Activated CD8-positive, alpha-beta memory T cell treated with anti-CD3 and anti-CD28 coated beads, Interleukin-2, amount 50 U/mL, for 4 hours (primary cell): ENCODE measurements at places on chromosomes 2 and 18.

DNA sequence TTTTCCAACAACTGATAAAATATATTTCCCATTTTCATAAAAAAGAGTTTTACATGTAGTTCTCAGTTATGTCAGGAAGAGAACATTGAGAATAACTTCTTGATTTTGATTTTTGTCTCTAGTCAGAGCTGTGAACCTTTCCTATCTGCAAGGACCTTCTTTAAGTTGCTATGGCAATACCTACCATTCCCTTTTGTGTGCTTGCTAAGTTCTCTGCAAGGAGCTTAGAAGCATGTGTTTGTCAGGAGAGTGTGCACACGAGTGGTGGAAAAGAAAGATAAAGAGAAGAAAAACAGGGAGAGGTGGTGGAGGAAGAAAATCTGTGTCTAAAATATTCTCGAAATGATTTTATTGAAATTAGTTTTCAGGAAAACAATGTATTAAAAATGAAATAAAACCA lies 140.3 kb upstream of the SLC8A1 start:
- no peak for DNase-seq

GRCh38 chr2:116716444-116716843 lies 1098.0 kb upstream of the DDX18 start:
- no peak for DNase-seq

DNA sequence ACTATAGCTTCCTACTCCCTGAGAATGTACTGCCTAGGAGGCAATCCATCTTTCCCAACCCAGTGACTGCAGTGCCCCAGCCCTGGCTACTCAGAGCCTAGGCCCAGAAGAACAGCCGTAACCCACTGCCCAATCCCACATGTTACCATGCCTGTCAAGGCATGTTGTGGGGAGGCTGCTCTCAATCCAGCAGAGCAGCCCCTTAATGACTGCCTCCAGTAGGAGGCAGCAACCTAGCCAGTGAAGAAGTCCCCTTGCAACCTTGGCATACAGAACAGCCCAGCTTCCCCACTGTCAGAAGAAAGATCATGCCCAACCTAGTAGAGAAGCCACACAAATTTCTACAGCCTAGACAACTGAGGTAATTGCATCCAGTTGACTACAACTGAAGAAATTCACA lies 44.2 kb upstream of the CDH7 start:
- DNase-seq, result no peak

DNA sequence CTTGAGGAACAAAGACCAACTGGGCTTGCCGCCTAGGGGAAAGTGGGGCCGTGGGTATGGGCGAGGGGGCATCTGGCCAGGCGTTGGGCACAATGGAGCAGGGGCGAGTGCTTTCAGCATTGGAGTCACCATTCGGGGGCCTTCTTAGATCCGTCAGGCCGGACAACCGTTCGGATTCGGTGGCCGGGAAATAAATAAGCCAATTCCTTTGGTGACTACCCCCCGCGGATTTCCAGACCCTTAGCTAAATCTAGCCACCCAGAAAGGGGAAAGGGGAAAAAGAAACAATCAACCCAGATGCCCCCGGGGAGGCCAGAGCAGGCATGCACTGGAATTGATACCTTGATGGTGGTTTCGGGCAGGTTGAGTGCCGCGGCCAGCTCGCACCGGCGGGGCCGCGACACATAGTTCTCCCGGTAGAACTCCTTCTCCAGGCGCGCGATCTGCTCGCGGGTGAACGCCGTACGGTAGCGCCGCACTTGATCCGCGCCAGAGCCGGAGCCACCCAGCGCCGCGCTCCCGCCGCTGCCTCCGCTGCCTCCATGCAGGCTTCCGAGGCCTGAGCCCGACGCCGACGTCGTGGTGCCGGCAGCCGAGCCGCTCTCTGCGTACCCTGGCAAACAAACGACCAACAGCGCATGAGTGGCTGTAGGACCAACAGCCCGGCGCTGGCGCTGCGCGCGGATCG lies 1.8 kb downstream of the EVX2 start:
- DNase-seq, result no peak

- peak; percentile 59 for DNase-seq
Measured at GRCh38 chr2:224038049-224038829, 847 bp downstream of the SERPINE2 start.

- DNase-seq, result no peak
Measured at GRCh38 chr2:225140723-225141122, 98.5 kb upstream of the DOCK10 start.

DNA sequence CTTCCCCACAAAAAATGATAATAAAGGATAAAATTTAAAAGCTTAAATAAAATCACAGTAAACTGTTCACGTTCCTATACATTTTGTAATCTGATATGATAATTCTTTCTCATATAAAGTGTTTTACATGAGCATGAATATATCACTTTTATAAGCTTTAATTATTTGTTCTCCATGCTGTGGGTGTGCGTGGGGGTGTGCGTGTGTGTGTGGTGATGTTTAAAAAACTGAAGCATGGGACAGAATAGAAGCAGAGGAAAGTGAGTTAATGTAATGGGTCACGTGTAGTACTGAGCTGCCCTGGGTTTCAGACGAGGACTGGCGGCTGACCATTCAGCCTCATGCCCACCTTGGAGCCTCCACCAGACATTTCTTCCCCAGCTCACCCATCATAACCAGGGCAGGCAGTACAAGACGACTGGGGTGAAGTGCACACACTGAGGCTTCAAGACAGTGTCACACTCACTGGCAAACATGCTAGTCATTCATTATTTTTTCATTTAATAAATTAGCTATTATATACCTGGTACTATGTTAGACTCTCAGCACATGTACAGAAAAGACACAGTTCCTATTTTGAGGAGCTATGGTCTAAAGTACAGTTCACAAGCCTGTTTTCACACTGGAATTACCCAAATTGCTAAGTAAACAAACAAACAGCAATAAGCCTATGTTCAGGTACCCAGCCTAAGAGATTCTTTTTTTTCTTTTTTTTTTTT lies 97.2 kb upstream of the LPIN2 start:
- no peak for DNase-seq

DNA sequence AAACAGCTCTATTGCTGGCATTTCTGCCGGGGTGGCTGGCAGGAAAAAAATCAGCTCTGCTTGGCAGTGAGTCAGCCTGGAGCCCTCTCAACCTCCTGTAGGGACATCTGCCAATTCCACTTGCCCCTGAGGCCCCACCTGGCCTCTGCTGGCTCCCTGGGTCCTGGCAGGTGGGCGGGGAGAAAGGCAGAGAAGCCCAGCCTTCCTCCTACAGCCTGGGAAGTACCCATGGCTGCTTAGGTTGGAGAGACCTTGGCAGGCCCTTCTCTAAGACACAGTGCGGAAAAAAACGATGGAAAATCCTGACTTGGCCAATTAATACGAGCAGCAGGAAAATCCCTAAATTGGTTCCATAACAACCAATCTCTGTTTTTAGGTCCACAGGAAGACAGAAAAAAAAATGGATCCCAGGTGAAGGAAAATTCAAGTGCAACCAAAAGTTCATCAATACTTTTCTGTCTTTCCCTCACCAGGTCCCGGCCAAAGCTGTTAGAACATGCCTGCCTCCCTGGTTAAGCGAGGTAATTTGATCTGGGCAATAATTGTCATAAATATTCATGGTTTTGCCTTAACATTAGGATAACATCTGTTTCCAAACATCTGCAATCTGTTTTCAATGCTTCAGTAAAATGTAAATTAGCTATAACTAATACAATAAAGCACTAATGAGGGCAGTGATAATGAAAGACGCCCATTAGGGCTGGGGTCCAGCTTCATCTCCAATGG lies 245.9 kb downstream of the TFCP2L1 start:
- DNase-seq, result no peak

DNA sequence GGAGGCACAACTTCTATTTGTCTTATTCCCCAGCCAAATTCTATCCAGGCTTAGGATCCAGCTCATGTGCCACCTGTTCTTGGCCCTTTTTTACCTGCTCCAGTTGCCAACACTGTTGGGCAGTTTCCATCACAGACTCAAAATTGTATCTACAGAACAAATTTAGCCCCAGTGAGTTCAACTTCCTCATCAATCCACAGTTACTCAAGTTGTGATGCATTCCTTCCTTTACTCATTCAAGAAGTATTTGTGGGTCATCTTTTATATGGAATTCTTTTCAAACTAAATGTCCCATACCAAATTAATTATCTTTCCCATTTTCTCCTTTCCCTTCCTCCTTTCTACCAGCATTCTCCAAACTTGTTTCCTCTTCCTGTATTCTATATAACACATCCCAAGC lies 12.7 kb upstream of the DDX18 start:
- no peak for DNase-seq

- no peak for DNase-seq
Measured at GRCh38 chr2:219939647-219940046, 312.2 kb downstream of the SLC4A3 start.

- no peak for DNase-seq
Measured at GRCh38 chr2:23706613-23707078, 220.3 kb downstream of the ATAD2B start.

DNA sequence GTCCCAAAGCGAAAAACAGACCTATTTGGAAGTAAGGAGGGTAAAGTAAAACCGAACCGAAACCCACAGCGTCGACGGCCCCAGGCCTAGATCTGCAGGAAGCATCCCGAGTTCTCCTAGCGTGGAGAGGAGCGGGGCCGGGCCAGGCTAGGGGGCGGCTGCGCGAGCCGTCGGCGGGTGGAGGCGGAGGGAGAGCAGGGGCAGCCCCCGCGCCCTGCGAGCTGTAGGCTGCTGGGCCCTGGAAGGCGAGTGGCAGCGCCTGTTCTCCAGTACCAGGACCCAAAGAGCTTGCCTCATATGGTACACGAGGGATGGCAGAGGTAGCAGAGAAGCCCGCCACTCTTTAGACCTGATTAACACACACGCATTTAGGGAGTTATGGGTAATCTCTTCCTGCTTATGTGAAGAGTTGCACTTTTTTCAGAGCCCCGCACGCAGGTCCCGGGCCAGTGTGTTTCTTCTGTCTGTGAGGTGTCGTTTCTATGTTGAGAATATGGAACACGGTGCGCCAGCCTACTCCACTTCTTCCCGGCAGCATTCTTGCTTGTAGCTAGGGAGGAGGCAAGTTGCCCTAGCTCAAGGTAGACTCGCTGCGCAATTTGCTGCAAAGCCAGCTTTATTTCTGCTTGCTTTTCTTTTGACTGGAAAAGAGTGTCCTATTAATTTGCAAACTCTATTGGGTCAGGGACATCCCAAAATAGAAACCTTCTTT lies 71.1 kb downstream of the ARHGEF33 start:
- DNase-seq, result no peak

GRCh38 chr2:128511731-128512378 lies 193.2 kb upstream of the HS6ST1 start:
- no peak for DNase-seq

GRCh38 chr2:237744613-237745249 lies 53.8 kb upstream of the RBM44 start:
- DNase-seq, result peak; percentile 81

DNA sequence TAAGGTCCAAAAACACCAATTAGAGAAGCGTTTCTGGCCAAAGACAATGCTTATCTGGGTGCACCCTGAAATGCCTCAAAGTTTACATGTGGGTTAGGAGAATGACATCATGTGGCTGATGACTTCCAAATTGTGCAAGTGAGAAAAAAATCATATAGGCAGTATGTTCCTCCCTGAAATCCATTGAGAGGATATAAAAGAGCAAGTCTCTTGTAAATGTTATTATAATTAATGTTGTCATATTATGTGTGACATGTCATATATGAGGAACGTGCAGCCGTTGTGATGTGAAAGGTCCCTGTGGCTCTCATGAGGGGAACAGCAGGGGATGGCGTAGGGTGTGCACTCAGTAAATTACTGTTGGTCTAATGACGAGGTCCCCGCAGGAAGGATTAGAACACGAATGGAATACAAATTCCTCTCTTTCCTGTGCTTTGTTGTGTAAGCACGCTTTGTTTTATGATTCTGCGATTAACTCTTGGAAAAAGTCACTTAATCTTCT lies 290.8 kb downstream of the PRKCE start:
- no peak for DNase-seq

- DNase-seq, result no peak
Measured at GRCh38 chr2:222380456-222380855, 43.9 kb upstream of the SGPP2 start.

DNA sequence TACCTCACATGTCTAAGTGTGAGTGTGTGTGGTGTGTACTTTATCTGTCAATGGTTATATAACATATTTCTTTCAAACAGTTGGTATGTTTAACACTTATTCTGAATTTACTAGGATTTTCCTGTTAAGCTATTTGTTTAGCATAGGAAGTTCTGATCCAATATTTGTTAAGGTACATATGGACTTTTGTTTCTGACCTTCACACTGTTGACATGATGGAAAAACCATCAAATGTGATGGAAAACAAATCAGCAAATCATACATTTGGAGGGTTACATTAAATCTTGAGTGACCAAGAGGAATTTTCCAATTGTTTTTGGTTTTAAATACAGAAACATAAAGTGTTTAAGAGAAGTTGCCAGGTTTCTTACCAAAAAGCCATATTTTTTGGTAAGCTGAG lies 638.9 kb downstream of the STK39 start:
- no peak for DNase-seq

- DNase-seq, result no peak
Measured at GRCh38 chr18:40011201-40011600, 1943.8 kb upstream of the PIK3C3 start.

GRCh38 chr18:55119434-55119833 lies 160.2 kb upstream of the CCDC68 start:
- DNase-seq, result no peak

DNA sequence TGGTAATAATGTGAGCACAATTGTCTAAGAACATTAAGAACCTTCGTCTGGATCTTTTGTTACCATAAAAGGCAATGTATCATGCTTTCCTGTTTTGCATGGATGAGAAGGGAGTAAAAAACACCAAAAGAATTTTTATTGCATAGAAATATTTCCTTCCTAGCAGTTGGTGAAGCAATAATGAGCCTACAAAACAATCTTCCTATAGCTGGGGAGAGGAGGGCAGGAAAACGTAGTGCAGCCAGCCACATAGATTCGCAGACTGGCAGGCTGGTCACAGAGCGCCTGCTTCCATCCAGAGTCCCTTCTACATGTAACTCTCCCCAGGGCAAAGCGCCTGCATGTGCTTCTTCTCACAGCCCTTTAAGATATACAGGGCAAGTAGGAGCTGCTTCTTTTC lies 190.4 kb downstream of the BABAM2 start:
- no peak for DNase-seq

GRCh38 chr2:64145119-64145518 lies 899 bp upstream of the PELI1 start:
- no peak for DNase-seq

DNA sequence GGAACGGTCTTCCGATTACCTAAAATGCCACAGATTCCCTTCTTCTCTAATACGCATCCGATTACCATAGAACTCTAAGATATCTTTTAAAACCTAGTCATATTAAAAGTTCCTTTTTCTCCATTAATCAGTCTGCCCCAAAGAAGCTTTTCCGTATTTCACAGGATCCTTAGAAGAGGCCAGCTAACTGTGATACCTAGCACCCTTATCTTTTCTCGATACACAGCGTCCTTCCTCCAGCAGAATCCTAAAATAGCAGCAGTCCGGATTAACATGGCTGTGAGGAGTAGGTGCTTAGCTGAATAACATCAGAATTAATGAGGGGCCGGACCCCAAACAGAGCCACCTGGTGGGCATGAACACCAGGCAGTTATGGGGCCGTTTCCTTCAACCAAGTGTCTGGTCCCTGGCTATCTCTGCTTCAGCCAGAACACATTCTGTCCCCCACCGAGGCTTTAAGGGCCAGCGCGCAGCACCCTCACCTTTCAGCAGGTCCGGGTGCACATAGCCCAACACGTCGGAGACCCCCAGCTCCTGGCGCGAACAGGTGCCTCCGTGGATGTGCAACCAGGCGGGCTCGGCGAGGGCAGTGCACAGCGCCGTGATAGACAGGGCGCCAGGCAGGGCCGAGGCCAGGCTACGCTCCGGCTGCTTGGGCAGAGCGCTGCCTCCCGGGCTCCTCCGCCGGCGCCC lies 995 bp downstream of the TMEM127 start:
- DNase-seq, result peak; percentile 26

GRCh38 chr18:48597110-48597509 lies 58.3 kb downstream of the CTIF start:
- no peak for DNase-seq
